ENCODE measurements at places on chromosomes 1 and 21.

GRCh38 chr1:224544346-224545110 is 71.6 kb upstream of the CNIH3 start:
- no peak for DNase-seq

DNA sequence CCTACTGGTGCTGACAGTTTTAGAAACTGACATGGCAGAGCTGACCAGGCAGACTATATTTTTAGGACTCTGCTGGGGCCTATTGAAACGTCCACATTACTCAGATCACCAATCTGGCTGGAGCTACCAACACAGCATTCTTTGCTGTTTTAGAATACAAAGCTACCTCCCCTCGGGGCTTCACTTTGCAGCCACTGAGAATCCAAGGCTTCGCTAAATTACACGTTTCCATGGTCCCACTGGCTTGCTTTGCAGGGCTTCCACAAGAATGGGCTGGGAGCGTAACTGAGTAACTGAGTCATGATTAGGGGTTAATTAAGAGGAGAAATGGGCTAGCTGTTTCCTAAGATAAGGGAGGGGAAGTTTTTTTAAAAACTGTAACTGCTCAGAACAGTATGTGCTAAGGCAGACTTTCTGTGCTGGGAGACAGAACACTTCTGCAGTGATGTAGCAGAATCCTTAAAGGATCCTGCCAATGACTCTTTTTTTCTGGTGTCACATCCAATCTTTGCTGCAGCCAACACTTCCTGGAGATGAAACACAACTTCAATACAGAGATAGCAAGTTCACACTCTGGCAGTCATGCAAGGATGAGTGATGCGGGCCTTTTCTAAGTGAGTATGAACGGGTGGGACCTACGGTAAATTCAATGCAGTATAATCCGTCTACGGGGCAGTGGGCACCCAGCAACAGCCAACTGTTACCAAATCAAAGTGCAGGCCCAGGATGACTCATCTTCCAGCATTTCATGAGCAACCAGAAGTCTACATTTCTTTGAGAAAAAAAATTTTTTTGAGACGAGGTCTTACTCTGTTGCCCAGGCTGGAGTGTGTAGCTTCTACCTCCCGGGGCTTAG is 21.5 kb downstream of the NDUFS5 start:
- DNase-seq: no peak

GRCh38 chr1:46153732-46154131 is 21.2 kb upstream of the TSPAN1 start:
- DNase-seq: no peak

DNA sequence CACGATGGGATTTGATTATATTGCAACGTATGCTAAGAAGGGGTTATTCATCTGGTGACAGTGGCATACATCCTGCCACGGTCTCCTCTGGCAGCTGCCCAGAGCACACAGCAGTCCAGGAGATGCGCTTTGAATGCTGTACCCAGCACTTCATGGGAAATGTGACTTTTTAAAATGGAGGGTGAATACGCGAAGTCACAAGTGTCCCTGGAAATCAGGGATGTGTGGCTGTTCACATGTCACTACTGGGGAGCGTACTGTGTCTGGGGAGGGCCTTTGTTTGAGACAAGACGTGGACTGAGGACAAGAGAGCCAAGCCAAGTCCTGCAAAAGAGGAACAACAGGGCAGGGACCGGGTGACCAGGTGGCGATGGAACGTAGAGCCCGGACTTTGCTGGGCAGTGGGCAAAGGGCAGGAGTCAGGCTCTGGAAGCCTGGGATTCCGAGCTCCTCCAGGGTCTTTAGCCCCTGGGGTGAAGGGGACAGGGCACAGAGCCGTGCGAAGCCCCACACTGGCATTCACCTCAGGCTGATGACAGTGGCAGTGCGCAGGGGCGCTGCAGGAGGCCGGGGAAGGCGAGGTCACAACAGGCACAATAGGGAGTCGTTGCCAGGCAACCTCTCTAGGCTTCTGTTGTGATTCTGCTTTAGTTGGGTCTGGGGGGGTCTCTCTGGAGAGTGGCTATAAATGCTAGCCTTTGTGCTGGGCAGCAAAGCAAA is 11.4 kb upstream of the ZBTB21 start:
- no peak for DNase-seq

- DNase-seq: no peak
These were observed 139.4 kb downstream of the MRPL39 start for GRCh38 chr21:25467896-25468295.

- no peak for DNase-seq
These were observed 41.9 kb downstream of the AHDC1 start for GRCh38 chr1:27562021-27562420.

- no peak for DNase-seq
These were observed 100.3 kb upstream of the GRIK3 start for GRCh38 chr1:37134599-37134998.

- no peak for DNase-seq
These were observed 59.7 kb downstream of the ERICH3 start for GRCh38 chr1:74613894-74614293.

- no peak for DNase-seq
These were observed 22.0 kb upstream of the SRRM1 start for GRCh38 chr1:24621121-24621520.

DNA sequence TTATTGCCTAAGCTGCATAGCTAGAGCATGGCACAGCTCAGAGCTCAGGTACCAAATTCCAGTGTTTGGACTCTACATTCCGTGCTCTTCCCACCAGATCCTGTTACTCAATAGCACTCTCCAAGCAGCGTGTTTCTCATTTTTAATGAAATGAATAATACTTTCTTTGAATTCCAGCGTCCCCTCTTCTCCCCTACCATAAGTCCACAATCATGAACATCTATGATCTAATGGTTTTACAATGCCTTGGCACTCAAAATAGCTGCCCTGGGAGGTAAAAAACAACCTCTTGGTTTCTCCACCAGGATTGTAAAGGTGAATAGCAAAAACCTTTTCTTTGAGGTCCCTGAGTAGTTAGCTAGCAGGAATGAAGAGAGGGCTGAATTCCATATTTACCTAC is 480.0 kb upstream of the PKN2 start:
- no peak for DNase-seq

GRCh38 chr1:172630868-172631267 is 28.0 kb upstream of the FASLG start:
- DNase-seq: no peak

DNA sequence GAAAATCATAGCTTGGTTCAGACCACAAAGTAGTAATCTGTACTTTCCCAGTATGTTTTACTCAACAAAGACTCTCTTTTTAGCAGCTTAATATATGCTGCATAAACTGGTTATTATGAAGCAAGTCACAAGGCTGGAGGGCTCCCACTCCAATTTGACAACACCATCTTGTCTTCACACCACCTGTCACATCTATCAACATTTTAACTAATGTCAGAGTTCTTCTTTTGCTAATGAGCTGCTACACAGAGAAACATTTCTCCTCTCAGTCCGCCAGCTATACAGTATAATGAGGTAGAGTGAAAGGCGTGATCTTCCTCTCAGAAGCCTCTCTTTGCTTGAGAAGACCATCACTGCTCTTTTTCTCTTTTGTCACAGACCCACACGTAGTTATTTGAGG is 230.1 kb downstream of the BARHL2 start:
- no peak for DNase-seq

DNA sequence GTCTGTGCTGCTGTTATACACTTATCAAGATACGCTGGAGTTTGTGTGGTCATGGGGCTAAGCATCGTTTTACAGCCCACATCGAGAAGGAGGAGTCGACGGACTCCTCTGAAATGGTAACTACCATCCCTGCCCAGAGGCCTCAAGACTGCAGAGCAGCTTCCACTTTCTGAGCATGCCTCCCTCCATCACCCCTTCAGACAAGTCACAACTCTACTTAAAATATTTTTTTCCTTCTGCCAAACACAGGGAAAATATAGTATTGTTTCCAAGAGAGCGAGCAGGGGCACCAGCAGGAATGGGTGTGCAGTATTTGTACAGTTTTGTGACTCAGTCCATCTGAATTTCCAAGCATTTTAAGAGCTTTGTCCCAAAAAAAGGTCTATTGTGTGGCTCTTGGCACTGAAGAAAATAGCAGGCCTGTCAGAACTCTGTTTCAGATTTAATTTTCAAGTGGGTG is 14.1 kb downstream of the EVA1C start:
- DNase-seq: no peak

DNA sequence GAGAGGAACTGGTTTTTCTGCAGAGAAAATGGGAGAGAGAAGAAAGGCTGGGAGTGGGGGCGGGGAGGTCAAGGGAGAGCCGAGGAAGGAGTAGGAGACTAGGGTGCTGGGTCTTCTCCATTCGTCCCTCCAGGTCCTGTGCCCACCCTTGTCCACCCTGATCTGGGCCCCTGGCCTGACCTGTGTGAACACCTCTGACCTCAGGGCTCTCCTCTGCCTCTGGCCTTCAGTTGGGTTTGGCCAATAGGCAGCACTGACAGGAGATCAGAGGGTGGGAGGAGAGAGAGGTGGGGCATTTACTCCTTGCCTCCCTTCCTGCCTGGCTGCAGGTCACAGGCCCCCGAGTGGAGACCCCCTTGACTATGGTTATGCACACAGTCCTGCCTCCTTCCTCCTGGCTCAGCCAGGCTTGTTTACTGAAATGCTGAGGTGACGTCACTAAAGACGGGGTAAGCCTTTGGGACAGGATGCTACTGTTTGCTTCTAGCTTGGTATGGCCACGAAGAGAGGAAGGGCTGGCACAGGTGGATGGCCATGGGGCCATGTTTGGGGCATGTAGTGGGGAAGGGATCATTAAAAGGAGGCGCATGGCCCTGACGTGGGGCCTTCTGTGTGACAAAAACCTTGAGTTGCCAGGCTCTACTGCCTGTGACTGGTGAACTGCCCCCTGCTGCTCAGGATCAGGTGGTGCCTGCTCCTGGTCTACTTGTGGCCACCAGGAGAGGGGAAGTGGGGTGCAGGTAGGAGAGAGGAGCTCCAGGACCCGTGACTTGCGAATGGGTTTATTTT is 248.7 kb upstream of the CSF3R start:
- no peak for DNase-seq

- no peak for DNase-seq
These were observed 20.5 kb downstream of the RNF220 start for GRCh38 chr1:44425341-44426082.

- no peak for DNase-seq
These were observed 37.8 kb upstream of the BMP8A start for GRCh38 chr1:39453603-39454002.

DNA sequence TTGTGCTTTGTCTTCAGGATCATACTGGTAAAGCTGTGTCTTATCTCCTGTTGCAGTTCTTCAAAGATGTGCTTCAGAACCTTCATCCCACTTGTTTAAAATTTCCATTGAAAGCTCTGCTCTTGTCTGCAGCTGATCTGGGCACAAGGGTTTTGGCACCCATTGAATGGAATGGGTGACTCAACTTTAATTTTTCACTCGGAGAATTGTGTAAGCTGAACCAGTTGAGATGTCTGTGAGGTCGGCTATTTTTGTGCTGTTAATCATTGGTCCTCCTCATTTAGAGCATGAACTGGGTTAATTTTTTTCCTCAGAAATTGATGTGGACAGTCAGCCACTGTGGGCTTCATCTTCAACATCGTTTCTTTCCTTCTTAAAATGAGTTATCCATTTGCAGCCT is 252.1 kb downstream of the TM2D1 start:
- DNase-seq: no peak

GRCh38 chr1:9586147-9586766 is 2.5 kb upstream of the TMEM201 start:
- no peak for DNase-seq

DNA sequence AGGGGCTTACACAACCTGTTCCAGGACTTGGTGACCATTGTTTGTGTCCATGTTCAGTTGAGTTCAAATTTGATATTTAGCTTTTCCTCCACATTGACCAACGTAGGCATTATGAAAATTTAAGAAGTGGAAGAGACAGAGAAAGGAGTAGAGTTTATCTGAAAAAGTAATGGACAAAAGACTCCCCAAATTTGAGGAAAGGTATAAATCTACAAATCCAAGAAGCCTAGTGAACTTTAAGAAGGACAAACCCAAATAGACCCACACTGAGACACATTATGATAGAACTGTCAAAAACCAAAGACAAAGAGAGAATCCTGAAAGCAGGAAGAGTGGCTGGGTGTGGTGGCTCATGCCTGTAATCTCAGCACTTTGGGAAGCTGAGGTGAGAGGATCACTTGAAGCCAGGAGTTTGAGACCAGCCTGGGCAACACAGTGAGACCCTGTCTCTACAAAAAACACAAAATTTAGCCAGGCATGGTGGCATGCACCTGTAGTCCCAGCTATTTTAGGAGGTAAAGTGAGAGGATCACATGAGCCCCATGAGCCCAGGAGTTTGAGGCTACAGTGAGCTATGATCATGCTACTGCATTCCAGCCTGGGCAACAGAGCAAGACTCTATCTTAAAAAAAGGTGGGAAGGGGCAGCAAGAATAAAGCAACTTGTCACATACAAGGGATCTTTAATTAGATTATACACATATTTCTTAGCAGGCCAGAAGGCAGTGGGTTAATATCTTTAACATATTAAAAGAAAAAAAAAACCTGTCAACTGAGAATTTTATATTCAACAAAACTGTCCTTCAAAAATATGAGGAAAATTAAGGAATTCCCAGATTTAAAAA is 41.0 kb upstream of the ERO1B start:
- DNase-seq: no peak

GRCh38 chr1:11741919-11742558 is 6.1 kb downstream of the AGTRAP start:
- DNase-seq: no peak
